NCI-H446 (cell line): ENCODE measurements at places on chromosomes 2 and 18.

DNA sequence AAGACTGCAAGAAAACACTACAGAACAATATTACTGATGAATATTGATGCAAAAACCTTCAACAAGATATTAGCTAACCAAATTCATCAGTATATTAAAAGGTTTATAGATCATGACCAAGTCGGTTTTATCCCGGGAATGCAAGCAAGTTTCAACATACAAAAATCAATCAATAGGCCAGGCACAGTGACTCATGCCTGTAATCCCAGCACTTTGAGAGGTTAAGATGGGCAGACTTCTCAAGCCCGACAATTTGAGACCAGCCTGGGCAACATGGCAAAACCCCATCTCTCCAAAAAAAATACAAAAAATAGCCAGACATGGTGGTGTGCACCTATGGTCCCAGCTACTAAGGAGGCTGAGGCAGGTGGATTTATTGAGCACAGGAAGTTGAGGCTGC, 82.9 kb downstream of the FSIP2 start:
- no peak for DNase-seq

DNA sequence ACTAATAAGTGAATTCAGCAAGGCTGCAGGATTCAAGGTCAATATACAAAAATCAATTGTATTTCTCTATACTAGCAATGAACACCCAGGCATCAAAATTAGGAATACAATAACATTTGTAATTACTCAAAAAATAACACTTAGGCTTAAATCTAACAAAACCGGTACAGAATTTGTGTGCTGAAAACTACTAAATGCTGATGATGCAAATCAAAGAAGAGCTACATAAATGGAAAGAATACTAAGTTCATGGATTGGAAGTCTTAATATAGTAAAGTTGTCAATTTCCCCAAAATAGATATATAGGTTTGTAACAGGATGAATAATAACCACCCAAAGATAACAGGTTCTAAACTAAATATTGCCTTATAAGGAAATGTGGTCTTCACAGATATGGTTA, 286.5 kb downstream of the ALK start:
- DNase-seq, result no peak

GRCh38 chr2:166256896-166257295, 118.8 kb downstream of the SCN9A start:
- no peak for DNase-seq

- DNase-seq, result no peak
Observed at GRCh38 chr2:30257266-30258214, 26.2 kb downstream of the LBH start.

DNA sequence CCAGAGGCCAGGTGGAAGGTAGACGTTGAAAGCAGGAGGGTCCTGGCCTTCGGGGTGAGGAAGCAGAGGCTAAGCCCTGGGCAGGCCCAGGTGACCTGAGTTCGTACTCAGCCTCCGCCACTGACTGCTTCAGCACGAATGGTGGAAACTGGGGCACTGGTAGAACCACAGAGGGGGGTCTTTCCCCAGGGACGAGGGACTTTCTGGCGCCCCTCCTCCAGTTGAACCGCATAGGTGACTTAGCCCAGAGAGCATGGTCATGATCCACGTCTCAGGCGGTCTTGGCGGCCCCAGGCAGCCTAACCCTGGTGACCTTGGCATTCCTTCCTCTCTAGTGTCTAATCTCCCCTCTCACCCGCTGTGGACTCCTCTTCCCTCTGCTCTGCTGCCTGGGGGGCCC, 30.2 kb downstream of the INHBB start:
- DNase-seq, result no peak

- no peak for DNase-seq
Observed at GRCh38 chr2:100898035-100898665, 78.2 kb downstream of the NPAS2 start.

- no peak for DNase-seq
Observed at GRCh38 chr2:149291881-149292280, 38.5 kb upstream of the LYPD6 start.

DNA sequence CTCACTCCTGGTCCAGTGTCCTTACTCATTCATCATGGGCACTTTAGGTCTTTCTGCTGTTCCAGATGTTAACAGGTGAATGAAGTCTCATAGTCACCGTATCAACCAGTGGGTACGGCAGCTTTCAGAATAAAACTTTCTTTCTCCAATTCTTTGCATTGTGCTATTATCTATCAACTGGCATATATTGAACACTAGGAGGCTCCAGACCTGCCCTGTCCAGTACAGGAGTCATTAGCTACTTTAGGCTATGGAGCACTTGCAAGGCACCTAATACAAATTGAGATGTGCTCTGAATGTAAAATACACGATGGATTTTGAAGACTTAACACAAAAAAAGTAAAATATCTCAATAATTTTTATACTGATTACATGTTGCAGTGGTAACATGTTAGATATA, 43.2 kb upstream of the NEB start:
- DNase-seq, result no peak

DNA sequence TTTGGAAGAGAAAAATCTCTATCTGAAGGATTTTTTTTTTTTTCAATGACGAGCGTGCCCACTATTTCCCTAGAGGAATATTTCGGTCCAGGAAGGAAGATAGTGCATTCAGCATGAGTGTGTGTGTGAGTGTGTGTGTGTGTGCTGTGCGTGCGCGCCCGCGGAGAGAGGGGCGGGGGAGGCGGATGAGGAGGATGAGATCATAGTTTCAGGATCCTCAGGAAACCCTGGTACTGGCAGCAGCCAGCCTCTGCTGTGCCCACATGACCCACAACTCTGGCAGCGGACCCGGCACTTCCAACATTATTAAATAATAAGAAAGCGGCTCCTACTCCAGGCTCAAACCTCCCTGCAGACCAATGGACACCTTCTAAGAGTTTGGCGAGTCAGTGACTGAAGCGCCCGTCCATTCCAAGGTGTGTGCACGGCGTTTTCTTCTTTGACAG, 217.0 kb upstream of the DTNA start:
- peak; percentile 89 for DNase-seq

DNA sequence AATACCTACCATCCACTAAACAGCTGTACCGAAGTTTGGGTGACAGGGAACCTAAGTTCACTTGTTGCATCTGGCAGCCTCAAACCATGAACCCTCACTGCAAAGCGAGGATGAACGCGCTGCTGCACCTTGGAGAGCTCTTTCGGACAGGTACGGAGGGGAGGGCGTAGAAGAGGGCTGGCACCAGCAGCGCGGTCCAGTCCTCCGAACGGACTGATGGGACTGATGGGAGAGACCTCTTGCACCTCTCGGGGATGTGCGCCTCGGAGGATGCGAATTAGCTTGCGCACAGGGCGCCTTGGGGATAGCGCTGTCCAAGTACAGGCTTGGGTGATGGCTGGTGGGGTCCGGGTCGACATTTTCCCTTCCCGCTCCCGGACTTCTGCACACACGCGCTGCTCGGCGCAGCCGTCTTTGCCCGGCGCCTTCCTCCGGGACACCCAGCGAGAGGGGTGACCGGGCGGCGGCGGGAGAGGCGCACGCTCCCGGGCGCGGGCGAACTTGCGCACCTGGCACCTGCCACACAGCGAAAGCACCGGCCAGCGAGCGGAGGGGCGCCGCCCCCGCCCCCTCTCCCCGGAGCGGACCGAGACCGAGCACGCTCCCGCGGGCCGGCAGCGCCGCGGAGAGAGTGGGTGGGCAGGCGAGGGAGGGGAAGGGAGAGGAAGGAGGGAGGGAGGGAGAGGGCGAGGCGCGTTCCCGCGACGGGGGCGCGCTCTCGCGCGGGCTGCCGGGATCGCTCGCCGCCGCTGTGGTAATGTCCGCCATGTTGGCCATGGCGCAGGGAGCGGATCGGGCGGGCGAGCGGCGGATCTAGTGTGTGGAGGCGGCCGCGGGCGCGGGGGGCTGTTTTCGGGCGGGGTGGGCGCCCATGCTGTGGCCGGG, at the start of gene EPC2:
EPC2 (plus strand) TSS at position 754 of the 885 bp plus-strand sequence. CDS start 267 bp downstream, outside the sequence.
- DNase-seq, result peak; percentile 86

DNA sequence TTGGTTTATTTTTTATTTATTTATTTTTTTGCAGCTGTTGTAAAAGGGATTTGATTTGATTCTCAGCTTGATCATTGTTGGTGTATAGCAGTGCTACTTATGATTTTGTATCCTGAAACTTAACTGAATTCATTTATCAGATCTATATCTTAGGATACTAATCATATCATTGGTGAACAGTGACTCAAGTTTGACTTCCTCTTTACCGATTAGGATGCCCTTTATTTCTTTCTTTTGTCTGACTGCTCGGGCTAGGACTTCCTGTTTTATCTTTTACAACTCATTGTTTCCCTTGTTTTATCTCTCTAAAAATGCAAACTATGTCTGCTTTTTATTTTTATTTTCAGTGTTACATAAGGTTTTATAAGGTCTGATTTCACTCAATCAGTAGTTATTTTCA, 23.6 kb downstream of the SP100 start:
- DNase-seq, result no peak

GRCh38 chr2:181446985-181447384, 10.2 kb upstream of the ITGA4 start:
- DNase-seq, result no peak

DNA sequence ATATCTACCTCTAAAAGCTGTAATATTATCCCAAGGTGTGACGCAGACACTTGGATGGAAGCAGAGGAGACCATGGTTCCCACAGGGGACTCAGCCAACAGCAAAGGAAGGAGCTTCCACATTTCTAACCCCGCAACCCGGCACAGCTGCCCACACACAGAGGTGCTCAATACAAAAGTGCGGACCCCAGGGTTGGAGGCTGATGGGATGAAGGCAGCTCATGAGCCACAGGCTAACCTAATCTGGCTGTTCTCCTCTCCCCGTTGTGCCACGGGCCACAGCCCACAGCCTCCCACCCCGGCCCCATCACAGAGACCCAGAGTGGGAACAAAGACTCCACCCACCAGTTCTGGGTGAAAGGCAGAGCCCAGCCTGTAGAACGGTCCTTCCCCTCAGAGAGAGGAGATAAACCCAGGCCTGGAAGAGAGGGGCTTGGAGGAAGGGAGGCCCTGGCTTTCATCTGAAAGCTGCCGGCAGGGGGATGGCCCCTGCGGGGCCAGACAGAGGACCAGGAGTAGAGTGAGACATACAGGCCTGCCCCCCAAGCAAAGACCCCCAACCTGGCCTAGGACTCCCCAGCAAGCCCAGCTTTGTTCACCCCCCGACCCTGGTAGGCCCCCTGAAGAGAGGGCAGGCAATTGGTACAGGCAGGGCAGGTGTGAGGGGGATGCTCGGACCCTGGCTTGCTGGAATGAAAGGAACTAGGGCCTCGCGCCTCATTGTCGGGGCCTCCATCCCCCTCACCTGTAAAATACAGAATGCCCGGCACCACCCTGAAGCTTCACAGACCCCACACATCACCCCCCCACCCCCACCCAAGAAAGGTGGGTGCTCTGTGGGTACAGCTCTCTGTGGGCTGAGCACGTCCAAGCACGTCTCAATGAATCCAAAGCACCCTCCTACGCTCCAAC, 6.9 kb downstream of the RAB17 start:
- no peak for DNase-seq

DNA sequence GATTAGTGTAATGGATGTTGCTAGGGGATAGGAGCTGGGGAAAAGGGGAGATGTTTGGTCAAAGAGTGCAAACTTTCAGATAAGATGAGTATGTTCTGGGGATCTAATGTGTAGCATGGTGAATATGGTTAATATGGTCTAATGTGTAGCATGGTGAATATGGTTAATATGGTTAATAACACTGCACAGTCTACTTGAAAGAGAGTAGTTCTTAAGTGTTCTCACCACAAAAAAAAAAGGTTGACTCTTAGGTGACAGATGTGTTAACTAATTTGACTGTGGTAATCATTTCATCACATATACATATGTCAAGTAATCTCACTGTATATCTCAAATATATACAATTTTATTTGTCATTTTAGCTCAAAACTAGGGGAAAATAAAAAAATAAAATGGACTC, 121.3 kb upstream of the CD226 start:
- no peak for DNase-seq

DNA sequence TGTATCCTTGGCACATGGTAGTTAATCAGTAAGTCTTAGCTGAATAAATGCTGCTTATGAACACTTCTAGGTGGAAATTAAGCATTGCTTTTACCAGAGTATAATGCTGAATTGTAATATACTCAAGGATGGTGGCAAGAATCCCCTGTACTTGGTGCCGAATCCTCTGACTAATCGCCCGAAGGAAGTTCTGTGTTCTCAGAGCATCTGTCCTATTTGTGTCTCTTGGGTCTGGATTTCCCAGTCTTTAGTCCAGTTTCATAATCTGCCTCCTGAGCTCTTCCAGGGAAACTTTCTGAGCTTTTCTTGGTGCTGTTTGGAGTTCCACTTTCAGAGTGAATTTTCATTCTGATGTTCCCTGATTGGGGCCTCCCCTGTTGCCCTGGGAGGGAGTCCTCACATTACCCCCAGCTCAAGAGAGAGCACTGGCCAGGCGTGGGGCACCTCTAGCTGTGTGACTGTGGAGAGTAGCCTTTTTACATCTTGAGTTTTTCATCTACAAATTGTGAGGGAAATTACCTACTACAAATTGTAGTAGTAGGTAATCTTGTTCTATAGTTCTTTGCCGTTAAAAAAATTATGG, 144.9 kb downstream of the LTBP1 start:
- no peak for DNase-seq

GRCh38 chr2:220090050-220090449, 462.6 kb downstream of the SLC4A3 start:
- DNase-seq, result no peak

- DNase-seq, result no peak
Observed at GRCh38 chr18:78830826-78831225, 148.8 kb upstream of the SALL3 start.

- DNase-seq, result no peak
Observed at GRCh38 chr2:108968619-108969018, 20.4 kb downstream of the EDAR start.

- peak; percentile 14 for DNase-seq
Observed at GRCh38 chr2:186590759-186591505, 1.1 kb downstream of the ITGAV start.

- no peak for DNase-seq
Observed at GRCh38 chr2:28470759-28471158, 25.1 kb upstream of the PLB1 start.

GRCh38 chr2:43657241-43657640, 19.0 kb downstream of the C1GALT1C1L start:
- DNase-seq, result no peak

DNA sequence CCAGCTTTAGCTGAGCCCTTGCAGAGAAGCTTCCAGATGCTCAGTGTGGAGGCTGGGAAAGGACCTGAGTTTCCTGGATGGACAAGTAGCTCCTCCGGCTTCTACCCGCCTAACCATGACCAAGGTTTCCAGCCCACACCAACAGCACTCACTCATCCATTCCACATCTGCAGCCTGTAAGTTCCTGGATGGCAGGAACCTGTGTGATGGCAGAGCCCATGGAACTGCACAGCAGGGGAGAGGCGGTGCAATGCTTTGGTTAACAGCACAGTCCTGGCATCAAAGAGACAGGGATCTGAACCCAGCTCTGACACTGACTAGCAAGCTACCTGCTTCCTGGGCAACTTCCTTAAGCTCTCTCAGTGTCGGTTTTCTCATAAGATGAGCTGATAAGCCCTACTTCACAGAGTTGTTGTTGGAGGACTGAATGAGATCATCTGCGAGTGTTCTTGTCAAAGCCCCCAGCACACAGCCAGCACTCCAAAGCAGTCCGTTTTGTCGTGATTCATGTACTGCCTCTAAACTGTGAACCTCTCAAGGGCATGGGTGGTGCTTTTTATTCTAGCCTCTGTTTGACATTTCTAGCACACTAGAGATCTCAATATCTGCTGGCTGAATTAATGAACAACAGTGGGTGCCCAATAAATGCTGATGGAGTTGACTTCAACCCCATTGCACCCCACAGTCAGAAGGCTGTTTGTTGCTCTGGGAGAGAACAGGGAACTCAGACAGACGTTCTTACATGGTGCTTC, 41.6 kb upstream of the OTOF start:
- DNase-seq, result no peak

GRCh38 chr2:7929281-7929680, 752.6 kb upstream of the ID2 start:
- no peak for DNase-seq
